ENCODE measurements at places on chromosomes 13 and 19.

- DNase-seq: no peak
These were observed at the start of gene CKM for GRCh38 chr19:45322744-45323281. TSS of gene CKM (minus strand) at chr19:45322875. CDS start at chr19:45319713, 3,162 bp downstream.

DNA sequence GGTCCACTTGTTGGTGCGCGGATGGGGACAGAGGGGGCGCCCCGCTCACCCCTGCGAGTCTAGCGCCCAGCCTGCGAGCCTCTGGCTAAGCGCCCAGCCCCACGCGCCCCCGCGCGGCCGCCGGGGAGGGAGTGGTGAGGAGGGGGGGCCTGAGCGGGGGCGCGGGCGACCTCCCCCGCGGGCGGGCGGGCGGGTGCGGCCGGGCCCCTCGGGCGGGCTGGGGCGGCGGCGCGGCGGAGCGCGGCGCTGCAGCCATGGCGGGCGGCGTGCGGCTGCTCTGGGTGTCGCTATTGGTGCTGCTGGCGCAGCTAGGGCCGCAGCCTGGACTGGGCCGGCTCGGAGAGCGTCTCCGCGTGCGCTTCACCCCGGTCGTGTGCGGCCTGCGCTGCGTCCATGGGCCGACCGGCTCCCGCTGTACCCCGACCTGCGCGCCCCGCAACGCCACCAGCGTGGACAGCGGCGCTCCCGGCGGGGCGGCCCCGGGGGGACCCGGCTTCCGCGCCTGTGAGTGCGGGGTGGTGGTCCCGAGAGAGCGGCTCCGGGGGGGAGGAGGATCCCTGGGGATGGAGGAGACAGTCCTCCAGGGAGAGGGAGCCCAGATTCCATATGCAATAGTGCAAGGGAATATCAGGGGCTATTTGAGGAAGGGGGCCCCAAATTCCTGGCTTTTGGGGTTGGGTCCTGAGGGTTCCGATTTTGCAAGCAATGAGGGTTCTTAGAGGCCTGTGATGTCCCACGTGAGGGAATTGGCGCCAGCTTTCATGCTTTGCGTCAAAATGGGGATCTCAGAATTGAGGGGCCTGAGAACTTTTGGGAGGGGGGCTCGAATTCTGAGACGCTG is at the start of gene LTBP4:
Gene LTBP4, plus strand, starts transcription at position 236 of the 841 bp plus-strand sequence. Its CDS starts 19 bp downstream, at position 255.
- peak; percentile 54 for DNase-seq

DNA sequence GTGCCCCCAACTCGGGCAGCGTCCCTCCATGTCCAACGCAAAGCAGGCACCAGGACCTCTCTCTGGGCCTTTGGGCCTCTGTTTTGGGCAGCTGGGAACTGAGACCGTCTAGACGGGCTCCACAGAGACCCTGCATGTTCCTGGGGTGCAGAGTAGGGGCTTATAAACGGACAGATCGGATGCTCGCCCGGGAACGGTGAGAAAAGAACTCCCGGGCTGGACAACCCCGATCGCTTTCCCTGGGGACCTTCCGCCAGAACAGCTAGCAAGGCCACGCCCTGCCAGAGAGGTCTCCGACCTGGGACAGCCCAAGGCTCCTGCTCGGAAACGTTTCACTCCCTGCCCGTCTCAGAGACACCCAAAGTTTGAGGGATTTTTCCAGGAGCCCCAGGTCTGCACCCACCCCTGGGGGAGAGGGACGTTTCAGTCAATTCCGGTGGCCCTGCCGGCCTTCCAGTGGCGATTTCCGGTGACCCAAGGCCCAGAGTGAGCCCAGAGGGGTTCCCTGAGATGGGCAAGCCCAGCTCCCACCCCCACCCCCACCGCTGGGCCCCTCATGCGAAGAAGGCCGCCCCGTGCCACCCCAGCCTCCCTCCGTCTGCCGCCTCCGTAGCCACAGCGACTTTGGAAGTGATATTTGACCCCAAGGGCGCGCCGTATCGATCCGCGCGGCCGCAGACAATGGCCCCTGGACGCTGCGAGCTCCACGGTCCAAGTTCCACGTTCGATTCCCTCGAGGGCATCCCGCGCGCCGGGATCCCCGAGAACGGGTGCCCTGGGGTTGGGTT is 1.7 kb downstream of the NR2F6 start:
- peak; percentile 53 for DNase-seq

- DNase-seq: peak; percentile 86
These were observed 23.4 kb downstream of the ZDHHC20 start for GRCh38 chr13:21435687-21436151.

GRCh38 chr13:37379841-37380240 is 218.7 kb downstream of the POSTN start:
- peak; percentile 15 for DNase-seq

GRCh38 chr13:90952326-90952725 is 395.2 kb upstream of the MIR17HG start:
- DNase-seq: no peak

- DNase-seq: no peak
These were observed 65.5 kb downstream of the RASL11A start for GRCh38 chr13:27336014-27336673.

GRCh38 chr13:42885325-42885724 is 103.9 kb downstream of the FAM216B start:
- no peak for DNase-seq

DNA sequence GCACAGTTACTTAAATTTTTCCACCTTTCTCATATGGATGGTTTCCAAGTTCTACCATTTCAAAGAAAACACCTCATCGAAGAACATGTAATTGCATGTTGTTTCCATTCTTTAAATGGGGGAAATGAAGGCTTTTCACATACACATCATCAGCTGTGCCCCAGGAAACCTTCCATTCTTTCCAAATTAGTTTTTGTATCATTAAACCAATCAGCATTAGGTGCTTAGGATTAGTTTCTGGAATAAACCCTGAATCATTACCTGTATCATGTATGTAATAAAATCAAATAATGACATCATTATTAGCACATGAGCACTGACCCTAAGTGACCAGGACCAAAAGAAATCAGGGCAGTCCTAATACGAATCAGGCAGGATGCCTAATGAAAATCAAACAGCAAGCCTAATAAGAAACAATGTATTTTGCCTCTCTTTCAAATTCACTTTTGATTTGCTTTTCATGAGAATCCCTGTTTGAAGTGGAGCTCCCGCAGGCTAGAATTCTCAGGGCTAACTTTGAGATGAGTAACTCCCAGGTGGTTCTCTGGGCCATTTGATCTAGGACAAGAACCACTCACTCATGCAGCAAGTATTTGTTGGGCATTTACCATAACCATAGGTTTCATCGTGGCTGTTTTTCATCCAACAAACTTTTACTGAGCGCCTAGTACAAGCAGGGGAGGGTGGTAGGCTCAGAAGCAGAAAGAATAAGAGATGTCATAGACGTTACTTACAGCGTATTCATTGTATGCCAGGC is 89.2 kb downstream of the MZT1 start:
- no peak for DNase-seq

DNA sequence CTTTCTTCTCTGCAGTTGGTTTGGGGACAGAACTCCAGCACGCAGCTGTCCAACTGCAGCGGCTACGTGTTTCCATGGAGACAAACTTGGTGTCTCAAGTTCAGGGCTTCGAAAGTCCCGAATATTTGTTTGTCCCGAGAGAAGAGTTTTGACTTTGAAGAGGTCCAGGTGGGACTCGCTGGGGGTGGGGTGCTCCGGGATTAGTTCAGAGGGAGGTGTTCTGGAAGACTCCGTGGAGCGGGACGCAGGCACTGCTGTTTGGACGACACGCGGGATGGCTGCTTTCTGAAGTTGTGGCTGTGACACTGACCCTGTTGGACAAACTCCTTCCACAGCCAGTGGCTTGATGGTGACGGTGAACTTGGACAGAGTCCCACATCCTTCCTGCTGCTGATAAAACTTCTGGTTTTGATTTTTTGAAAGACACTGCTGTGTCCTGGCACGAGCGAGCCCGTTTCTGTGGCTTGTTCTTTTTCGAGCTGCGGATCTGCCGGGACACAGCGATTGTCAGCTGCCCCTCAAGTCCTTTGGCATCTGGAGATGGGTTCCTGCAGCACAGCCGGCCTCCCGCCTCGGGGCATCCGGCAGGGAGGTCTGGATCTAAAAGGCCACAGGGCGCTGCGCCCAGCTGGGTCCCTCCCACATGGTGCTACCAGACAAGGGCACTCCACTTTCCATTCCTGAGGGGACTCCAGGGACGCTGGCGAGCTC is 15.9 kb upstream of the RANBP3 start:
- DNase-seq: peak; percentile 30

- DNase-seq: no peak
These were observed 163.7 kb downstream of the URI1 start for GRCh38 chr19:30105727-30106126.

DNA sequence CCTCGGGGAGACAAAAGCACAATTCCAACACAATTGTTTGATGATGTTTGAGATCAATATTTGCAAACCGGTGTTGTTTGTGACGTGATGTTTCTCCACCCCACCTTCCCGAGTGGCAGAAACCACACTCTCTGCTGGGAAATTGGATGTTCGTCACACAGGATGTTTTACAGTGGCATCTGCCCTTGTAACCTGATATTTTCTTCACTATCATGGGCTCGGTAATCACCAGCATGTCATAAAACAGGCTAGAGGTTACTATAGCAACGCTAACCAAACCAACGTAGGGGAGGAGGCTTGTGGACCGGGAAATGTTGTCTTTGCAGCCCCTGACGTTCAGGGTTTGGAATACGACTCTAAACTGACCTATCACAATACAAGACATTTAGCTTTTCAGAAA is 454.5 kb downstream of the IRS2 start:
- DNase-seq: peak; percentile 34

Data from EL (cell line).